Activated T-cell treated with anti-CD3 and anti-CD28 coated beads, Interleukin-2, amount 50 U/mL, for 72 hours (primary cell): ENCODE measurements at places on chromosomes 3 and 15. TPM values are rescaled to one million over a fixed set of nuclear protein-coding genes. Genes with fewer than 3 reads are reported as not detected.

Gene AP3B2
- 7.5 TPM for total RNA-seq

Gene UPK1B
- total RNA-seq = not detected

Gene ACKR2
- total RNA-seq = 1.2 TPM

Gene MELTF
- 4.9 TPM for total RNA-seq

Gene SLC22A14
- total RNA-seq = 0.21 TPM

Gene ALDH1A2
- total RNA-seq = 0.56 TPM

Gene CCK
- not detected for total RNA-seq

Gene HYAL1
- total RNA-seq = not detected

Gene STAC
- total RNA-seq = not detected

Gene SCN11A
- total RNA-seq = 0.22 TPM

Gene SPATA12
- total RNA-seq = not detected

Gene ELL3
- total RNA-seq = 4.3 TPM

Gene GATM
- 3.3 TPM for total RNA-seq

Gene SLC6A20
- total RNA-seq = not detected

Gene MUC20
- total RNA-seq = 3.4 TPM

Gene CHST14
- total RNA-seq = 9.5 TPM

Gene NMD3
- total RNA-seq = 55.7 TPM

Gene TXNRD3
- 2.9 TPM for total RNA-seq

Gene HIGD2B
- total RNA-seq = 0.30 TPM

Gene ARPIN
- not detected for total RNA-seq

Gene ARHGAP31
- total RNA-seq = 12.7 TPM

Gene GPR176
- 0.41 TPM for total RNA-seq

Gene SCAMP5
- total RNA-seq = 1.2 TPM

Gene ZNF385D
- not detected for total RNA-seq

Gene CACNA1D
- 1.9 TPM for total RNA-seq

Gene IL17RB
- 2.1 TPM for total RNA-seq

Gene SEMA6D
- total RNA-seq = not detected

Gene FAM81A
- total RNA-seq = not detected

Gene CLCN2
- 3.9 TPM for total RNA-seq

Gene POC1A
- total RNA-seq = 39.0 TPM

Gene CYP1A1
- 5.4 TPM for total RNA-seq

Gene CCR1
- 0.51 TPM for total RNA-seq

Gene TMEM207
- not detected for total RNA-seq

Gene IQCF5
- total RNA-seq = not detected

Gene NUDT16
- 9.3 TPM for total RNA-seq

Gene ZPLD1
- total RNA-seq = 0.17 TPM

Gene ZNF280D
- total RNA-seq = 26.1 TPM

Gene SLC28A1
- total RNA-seq = not detected

Gene PHC3
- total RNA-seq = 71.1 TPM

Gene GOLGA8Q
- total RNA-seq = 1.0 TPM

Gene CLDN16
- 0.29 TPM for total RNA-seq

Gene CCDC39
- not detected for total RNA-seq

Gene CAMP
- total RNA-seq = not detected

Gene ZBBX
- not detected for total RNA-seq

Gene MOBP
- total RNA-seq = 0.34 TPM

Gene DLL4
- total RNA-seq = 0.19 TPM

Gene SLC2A2
- total RNA-seq = not detected

Gene HRG
- not detected for total RNA-seq

Gene SPINK8
- total RNA-seq = not detected

Gene GOLGA6L9
- 4.9 TPM for total RNA-seq

Gene RMDN3
- total RNA-seq = 30.7 TPM

Gene SNAP23
- 79.7 TPM for total RNA-seq

Gene SLC27A2
- total RNA-seq = 33.5 TPM
